Fibroblast of skin of back (primary cell): ENCODE measurements at places on chromosomes 2 and 18.
A peak's percentile ranks its signal among the peaks of the same experiment; 100 is the strongest.

DNA sequence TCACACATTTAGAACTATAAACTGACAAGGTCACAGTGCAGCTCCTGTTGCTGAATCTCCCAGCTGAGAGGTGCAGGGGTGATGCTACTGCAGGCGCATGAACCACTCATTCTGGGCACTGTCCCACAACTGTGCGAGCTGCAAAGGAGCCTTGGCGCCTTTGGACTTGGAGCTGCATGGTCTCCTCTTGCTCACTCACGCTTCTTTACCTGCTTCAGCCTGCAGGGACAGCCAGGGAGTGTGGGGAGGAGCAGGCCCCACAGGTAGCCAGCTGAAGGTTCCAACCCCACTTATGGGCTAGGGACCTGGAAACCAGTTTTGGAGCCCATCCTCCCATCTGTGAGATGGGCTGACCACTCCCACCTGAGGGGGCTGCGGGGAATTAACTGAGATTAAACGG lies 75.0 kb downstream of the UXS1 start:
- DNase-seq: no peak

DNA sequence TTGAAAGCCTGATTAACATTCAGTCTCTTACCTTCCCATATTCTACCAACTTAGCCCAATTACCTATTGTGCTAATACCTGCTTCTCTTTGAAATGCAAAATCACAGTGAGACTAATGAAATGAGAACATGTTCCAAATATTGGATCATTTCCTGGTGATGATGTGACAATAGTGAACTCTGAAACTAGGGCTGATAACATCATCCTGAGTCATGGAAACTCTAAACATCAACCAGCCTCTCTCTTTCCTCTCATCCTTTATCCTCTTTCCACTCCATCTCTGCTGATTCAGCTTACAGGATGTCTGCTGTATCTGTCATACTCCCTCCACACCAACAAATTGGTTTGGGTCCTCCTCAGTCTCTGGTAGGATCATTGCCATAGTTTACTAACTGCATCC lies 98.8 kb upstream of the NCKAP5 start:
- DNase-seq: peak; percentile 90

- no peak for DNase-seq
These were observed 195.7 kb downstream of the PPP1R1C start for GRCh38 chr2:182181381-182181780.

DNA sequence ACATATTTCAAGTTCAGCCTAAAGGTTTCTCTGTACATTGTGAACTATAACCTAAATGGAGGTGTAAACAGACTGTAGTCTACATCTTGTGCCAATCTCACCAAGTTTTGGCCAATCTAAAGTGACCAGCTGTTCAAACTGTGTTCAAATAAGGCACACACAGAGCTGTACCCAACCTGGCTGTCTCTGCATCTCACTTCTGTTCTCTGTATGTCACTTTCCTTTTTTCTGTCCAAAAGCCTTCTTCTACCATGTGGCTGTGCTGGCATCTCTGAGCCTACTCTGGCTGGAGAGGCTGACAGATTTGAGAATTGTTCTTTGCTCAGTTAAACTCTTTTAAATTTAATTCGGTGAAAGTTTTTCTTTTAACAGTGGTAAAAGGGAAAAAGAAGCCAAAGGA lies 817.9 kb downstream of the SOCS6 start:
- no peak for DNase-seq

DNA sequence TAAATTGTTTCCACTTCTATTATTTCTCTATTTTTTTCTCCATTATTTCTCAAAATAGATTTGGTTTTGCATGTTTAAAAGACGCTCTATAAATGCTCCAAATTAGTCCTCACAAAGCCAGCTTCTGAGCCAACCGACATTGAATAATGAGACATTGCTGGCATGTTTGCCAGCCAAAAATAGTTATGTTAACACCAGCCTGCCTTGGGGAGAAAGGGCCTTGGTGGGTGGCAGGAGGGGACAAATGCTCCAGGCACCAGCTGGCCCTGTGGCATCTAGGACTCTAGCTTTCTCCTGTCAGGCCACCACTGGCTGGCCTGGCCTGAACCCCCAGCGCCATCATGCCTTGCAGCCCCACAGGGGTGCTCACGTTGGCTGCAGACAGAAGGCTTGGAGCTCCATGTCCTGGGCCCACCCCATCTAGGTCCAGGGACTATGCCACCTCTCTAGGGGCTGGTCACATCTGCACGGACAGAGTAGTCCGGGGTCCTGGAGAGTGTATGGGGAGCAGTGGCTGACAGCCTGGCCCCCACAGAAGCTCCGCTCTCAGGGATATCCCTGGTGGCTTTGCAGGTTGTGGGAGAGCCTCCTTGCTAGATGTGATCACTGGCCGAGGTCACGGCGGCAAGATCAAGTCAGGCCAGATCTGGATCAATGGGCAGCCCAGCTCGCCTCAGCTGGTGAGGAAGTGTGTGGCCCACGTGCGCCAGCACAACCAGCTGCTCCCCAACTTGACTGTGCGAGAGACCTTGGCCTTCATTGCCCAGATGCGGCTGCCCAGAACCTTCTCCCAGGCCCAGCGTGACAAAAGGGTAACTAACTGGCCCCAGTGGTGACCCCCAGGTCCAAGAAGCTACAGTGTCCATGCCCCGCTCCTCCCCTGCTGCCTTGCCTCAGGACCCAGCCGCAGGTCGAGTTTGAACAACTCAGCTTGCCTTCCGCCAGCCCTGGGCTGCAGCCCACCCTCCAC lies 12.5 kb downstream of the ABCG8 start:
- DNase-seq: no peak

DNA sequence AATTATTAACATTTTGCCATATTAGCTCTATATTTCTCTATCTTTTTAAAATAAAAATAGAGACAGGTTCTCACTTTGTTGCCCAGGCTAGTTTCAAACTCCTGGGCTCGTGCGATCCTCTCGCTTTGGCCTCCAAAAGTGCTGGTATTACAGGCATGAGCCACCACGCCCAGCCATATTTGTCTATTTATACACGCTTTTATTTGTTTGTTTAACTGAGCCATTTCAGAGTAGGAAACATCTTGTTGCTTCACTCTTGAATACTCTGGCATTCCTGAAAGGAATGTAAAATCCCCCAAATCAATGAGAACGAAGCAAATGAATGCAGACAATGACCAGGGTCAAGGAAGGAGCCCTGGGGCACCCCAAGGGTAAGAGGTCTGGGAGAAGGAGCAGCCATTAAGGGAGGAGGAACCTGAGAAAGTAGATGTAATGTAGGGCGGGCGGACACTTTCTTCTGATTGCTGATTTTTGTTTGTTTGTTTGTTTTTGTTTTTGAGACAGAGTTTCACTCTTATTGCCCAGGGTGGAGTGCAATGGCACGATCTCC lies 31.7 kb upstream of the RAB1A start:
- no peak for DNase-seq

DNA sequence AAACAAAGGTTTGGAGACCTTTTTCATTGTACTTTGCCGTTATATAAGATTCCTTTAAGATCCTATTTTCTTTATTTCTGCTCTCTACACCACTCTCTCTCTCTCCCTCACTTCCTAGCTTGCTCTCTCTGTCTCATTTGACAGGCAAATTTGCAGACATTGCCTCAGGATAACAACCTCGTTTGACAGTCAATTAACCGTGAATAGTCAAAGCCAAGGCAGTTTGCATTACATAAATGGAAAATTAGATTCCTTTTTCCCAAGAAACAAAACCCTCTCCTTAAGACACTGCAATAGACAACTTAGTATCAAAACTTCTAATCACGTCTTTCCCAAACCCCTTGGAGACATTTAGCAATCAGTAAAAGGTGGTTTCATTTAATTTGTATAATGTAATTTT lies 7.4 kb downstream of the SKOR2 start:
- DNase-seq: no peak

DNA sequence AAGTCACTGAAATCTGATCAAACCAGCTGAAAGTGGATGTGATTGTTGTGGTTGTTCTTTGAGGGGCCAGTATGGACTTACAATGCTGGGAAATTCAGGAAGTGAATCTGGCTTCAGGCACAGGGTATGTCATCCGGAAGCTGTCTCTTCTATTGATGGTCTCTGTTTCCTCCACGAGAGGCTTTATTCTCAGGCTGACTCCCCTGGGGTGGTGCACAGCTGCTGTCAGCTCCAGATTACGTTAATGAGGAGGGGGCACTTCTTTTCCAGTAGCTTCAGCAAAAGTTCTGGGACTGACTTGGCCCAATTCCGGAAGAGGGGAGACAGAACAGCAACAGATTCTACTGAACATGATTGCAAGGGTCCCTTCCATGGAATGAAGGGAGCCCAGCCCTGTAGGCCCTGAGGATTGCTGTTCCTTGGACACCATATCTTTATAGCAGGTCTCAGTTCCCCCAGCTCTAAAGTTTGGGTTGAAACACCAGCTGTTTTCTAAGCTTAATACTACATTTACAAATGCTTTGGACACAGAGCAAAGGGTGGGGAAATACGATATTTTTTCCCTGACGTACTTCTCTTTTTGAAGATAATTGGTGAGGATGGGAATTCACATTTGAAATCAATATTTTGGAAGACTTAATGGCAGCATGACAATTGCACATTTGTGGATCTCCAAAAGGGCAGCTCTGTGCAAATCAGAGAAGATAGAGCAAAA lies 400.9 kb downstream of the TSN start:
- no peak for DNase-seq

DNA sequence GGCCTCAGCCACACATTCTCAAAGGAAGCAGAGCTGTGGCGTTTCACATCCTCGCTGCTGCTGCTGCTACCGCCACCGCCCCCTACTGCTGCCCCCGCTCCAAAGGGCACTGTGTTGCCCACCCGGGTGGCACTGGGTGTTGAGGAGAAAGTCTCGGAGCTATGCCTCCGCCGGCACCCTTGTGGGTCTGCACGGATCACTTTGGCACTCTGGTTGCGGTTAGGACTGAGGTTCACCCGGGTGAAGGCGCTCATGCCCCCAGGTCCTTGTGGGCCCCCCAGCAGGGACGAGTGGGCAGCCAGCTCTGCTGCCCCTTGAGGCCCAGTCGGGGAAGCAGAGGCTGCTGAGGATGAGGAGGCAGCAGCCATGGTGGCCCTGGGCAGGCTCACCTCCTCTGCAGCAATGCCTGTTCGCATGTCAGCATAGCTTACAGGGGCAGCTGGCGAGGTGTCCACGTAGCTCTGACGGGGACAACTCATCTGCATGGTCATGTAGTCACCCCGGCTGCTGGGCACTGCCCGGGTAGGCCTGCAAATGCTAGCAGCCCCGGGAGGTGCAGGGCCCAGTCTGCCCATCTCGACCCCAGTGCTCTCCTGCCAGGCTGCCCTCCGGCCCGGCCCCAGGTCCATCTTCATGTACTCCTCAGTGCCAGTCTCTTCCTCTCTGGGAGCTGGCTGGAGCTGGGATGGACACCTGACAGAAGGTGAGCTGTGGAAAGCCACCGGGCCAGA lies 4.2 kb downstream of the IRS1 start:
- no peak for DNase-seq

DNA sequence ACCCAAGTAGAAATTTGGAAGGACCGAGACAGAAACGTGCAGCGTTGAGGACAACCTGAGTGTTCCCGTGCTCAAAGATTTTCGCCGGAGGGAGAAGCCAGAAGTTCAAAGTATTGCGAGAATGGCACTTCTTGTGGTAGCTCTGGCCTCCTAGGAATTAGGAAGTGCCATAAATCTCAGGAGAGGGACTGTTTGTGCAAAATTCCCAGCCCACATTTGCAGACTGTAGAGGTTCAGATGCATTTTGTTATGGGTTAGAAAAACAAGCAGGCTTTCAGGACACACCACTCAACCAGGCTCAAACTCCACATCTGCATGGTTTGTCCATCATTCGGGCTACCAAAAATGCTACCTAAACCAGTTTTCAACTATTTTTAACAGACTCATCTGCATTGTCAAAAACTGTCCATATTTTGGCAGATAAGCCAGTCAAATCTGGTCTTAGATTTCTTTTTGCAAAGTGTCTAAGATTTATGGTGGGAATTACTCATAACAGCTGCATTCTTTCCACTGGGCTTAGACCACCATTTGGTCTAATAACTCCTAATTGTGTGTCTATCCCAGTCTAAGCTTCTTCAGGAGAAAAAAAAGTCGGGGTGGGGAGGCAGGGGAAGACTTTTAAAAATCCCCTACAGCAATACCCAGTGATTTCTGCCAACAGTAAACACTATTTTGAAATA lies 422.9 kb downstream of the ARHGAP15 start:
- DNase-seq: peak; percentile 47

- no peak for DNase-seq
These were observed 41.7 kb upstream of the ELOA2 start for GRCh38 chr18:47077111-47077510.

DNA sequence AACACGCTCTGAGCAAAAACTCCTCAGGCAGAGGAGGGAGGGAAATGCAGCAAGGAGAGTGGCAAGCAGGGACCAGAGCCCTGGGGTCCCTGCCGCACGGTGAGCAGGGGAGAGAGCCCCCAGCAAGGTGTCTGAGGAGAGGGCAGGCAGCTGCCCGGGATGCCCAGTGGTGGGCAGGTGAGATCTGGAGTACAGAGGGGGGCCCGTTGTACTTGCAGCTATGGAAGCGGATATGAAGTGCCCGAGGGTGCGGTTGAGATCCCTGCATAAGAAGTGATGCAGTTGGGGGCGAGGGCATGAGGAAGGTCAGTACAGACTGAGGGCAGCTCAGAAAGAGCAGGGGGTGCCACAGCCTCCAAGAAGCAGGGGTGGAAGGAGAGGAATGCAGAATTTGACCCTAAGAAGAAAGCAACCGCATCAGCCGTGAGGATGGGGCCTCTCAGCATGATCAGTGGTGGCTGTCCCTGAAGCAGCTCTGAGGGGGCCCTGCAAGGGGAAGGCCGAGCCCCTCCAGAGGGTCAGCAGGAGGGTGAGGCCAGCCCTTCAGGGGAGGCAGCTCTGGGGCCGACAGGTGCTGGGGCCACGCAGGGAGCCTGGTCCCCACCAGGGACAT lies 29.4 kb downstream of the MTERF4 start:
- DNase-seq: no peak

DNA sequence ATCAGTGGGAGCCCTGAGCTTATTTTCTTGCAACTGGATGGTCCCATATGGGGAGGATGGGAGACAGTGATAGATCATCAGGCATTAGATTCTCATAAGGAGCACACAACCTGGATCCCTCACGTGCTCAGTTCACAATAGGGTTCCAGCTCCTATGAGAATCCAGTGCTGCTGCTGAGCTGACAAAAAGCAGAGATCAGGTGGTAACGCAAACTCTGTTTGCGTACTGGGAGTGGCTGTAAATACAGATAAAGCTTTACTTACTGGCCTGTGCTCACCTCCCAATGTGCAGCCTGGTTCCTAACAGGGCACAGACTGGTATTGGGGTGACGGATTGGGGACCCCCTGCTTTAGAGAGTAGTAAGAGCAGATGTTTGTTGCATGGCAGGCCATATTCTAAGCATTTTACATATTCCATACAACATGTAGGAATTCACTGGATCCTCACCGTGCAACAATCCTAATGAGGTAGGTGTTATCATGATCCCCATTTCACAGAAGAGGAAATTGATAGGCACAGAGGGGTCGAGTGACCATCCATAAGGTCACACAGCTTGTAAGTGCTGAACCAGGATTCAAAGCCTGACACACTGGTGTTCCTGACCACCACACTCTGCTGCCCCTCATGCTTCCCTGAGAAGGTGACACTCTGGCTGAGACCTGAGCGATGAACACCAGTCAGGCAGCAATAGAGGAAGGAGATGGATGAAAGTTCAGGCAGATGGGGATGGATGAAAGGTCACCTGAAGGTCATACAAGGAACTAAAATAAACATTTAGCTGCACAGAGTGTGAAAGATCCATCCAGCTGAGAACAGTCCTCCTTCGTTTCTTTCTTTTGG lies 15.7 kb upstream of the MAT2A start:
- DNase-seq: no peak

- peak; percentile 46 for DNase-seq
These were observed 406.5 kb upstream of the UBE2E3 start for GRCh38 chr2:180573951-180574350.

- no peak for DNase-seq
These were observed 427.5 kb downstream of the LRATD1 start for GRCh38 chr2:15059870-15060512.
